ENCODE measurements at places on chromosomes 6 and 20.

- no peak for DNase-seq
Measured at GRCh38 chr6:3009930-3010329, 10.2 kb downstream of the NQO2 start.

- no peak for DNase-seq
Measured at GRCh38 chr6:66735106-66735890, 1028.3 kb upstream of the EYS start.

DNA sequence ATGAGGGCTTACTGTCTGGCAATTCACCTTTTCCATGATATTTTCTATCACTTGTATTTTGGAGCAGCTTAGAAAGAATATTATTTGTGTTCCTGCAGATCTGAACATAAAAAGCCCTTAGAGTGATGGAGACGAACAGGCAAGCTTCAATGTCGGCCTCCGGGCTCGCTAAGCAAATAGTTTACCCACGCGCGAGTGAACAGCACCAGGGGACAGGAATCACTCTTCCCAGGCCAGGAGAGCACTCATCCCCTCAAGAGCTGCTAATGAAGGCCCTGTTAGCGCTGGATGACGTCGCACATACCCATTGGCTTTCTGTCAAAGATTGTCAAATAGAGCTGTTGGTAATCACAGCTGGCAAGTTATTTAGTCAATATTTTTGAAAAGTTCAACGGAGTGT lies 395.7 kb downstream of the ZFAND3 start:
- no peak for DNase-seq

GRCh38 chr20:23917024-23917725 lies 37.6 kb upstream of the CST5 start:
- DNase-seq, result no peak

DNA sequence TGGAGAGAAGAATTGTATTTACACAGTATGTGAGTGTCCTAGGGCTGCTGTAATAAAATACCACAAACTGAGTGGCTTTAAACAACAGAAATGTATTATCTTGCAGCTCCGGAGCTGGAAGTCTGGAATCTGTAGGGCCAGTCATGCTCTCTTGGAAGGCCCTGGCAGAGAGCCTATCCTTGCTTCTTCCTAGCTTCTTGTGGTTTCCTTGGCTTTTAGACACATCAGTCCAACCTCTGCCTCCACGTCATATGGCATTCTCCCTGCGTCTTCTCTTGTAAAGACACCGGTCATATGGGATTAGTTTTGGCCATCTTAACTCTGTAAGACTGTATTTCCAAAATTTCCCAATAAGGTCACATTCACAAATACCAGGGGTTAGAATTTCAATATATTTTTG lies 10.8 kb downstream of the FNDC1 start:
- no peak for DNase-seq

DNA sequence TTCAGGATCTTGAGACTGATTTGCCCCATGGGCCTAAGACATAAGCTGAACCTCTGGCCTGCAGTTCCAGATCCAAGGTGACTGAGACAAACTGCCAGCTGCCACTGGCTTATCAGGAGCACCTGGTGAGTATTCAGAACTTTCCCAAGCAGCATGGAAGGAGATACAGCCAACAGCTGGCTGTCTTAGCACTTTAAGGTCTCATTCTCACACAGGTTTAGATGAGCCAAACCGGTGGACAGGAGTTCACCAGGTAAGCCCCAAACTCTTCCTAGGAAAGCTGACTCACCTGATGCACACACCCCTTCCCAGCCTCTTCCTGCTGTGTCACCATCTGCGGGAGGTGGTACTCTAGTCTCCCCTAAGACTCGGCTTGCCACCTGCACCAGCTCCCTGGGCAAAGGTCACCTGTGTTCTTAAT lies at the start of gene BANF2:
Gene BANF2, plus strand, starts transcription at position 36 of the 421 bp plus-strand sequence. CDS start 25,060 bp downstream, outside the sequence.
- no peak for DNase-seq

GRCh38 chr6:113644861-113645575 lies 212.1 kb upstream of the MARCKS start:
- no peak for DNase-seq

DNA sequence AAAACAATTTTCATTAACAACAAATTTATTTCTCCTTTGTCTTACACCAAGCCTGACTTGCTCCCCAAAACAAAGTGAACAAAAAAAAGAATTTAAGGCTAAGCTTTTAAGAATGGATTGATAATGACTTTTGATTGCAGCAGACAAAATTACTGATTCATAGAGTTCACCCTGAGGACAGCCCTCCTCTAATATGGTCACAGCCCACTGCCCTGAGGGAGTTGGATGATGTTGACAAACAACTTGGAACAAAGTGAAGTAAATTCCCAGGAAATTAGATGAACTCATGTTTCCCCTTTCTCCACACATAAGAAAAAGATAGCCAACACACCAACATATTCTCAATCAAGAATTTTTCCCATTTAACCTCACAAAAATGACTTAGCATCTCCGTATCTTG lies 7.7 kb upstream of the ISM1 start:
- no peak for DNase-seq

- DNase-seq, result no peak
Measured at GRCh38 chr6:26231006-26231587, 133.9 kb upstream of the BTN3A2 start.

DNA sequence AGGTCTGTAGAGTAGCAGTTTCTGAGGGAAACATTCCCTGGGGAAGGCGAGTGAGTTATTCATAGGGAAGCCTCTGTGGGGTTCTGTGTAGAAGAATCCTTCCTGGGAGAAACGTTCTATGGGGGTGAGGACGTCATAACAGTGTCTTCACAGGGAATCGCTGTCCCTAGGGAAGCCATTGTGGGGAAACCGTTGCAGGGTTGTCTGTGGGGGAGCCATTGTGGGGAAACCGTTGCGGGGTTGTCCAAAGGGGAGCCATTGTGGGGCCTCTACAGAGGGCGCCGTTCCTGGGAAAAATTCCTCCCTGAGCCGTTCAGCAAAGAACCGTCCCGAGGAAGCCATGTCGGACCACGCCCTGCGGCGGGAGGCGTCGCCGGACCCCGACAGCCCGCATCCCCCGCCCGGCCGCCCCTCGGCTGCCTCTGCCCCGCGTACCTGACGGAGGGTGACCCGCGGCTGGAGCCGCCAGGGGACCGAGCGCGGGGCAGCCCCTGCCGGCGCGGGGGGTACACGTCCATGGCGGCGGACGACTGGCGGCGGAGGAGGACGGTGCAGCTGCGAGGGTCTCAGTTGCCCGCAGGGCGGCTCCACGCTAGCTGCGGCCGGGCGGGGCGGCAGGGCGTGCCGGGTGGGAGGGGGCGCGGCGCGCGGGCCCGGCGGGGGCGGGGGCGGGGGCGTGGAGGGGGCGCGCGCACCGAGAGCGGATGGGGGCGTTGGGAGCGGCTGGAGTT lies at the start of gene DNAAF9:
Gene DNAAF9, minus strand, starts transcription at position 630 of the 731 bp plus-strand sequence. Its CDS starts 112 bp downstream, at position 518.
- peak; percentile 33 for DNase-seq

DNA sequence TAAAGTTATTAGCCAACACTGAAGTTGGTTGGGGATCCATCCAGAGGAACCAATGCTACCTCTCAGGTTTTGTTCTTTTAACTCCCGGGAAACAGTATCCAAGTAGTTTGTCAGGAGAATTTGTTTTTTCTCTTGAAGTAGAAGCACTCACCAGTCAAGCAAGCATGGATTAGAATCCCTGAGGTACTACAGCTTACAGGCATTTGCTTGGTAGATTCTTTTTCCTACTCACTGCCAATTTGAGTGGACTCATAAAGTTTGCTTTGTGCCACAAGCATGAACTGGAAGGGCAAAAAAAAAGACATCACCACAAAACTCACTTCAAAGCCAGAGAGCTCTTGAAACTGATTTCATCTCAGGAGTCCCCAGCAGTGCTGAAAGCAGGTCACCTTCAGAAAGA lies 167.4 kb downstream of the MBOAT1 start:
- no peak for DNase-seq

- no peak for DNase-seq
Measured at GRCh38 chr20:54004445-54004844, 65.9 kb downstream of the BCAS1 start.

DNA sequence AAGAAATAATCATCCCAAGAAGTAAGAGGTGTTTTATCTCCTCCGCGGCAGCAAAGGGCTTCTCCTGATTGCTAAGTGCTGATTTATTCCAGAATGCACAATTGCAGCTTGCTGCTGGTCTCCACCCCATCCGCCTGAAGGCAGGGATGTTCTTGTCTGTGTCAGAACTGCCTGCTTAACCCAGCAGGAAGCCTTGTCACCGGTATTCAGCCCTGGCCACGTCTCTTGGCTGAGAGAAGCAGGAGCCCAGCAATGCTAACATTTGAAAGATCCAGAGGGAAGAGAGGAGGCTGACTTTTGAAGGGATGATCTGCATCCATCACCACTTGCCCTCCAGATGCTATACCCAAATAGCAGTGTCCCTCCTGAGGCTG lies 4.2 kb downstream of the SCML4 start:
- peak; percentile 20 for DNase-seq

- DNase-seq, result no peak
Measured at GRCh38 chr20:17626217-17627007, 55.6 kb downstream of the RRBP1 start.

GRCh38 chr6:15427331-15428070 lies 181.6 kb downstream of the JARID2 start:
- DNase-seq, result no peak

- no peak for DNase-seq
Measured at GRCh38 chr20:59736366-59736765, 132.0 kb downstream of the PHACTR3 start.

- no peak for DNase-seq
Measured at GRCh38 chr6:31676322-31676903, 4.5 kb downstream of the LY6G5C start.

- no peak for DNase-seq
Measured at GRCh38 chr20:51216850-51217249, 193.9 kb upstream of the KCNG1 start.

- DNase-seq, result no peak
Measured at GRCh38 chr20:42442716-42443115, 747.0 kb downstream of the PTPRT start.

DNA sequence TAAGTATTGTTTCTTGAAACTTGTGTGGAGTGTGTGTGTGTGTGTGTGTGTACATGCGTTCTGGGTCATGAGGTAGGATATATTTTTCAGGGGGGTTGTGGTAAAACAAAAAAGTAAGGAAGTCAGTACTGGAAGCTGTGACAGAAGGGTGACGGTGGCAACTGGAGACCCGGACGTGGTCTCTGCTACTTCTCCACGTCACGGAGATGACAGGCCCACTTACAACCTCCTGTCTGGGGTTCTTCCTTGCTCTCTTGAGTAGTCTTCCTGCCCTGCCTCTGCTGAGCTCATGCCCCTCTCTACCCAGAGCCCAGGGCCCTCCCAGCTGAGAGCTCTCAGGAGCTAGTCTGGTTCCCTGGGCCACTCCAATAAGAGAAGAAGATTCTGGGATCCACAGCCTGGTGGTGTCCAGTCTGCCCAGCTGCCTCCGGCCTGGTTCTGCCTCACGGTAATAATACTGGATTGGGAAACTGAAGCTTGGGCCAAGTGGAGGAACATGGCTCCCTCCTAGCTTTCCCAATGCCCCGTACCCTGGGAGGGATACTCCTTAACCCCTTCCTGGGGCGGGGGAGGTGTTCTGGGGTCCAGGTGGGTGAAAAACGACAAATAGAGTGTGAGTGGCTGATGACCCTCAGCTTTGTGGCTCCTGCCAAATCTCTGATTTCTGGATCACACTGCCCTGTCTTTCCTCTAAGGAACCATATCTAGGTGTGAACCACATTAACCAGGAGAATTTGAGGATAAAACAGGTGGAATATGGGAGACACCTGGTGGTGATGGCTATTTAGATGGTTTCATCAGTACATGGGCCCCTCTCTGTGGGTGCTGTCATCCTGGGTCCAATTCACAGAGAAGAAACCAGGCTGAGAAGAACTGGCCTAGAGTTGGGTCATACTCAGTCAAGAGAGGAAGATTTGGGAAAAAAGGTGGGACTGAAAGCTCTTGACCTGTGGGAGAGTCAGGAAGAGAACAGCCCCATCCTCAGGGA lies 27.2 kb downstream of the VEGFA start:
- DNase-seq, result no peak

GRCh38 chr6:36743538-36744303 lies 46.1 kb downstream of the RAB44 start:
- no peak for DNase-seq

DNA sequence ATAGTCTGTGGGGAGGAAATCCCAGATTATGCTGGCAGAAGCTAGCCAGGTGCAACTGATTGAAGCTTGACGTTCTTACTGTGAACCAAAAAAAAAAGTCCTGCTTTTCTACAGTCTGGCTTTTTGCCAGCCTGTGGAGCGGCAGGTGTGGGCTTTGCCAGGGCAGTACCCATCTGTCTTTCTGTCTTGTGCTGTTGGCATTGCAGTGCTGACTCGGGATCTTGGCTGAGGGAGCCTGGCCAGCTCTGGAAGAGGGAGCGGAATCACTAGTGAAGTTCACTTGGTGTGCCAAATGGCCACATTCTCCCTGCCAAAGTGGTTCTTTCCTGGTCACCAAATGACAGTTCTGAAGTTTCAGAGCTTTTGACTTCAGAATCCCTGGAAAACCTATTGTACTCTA lies 5.0 kb downstream of the KIF3B start:
- no peak for DNase-seq

DNA sequence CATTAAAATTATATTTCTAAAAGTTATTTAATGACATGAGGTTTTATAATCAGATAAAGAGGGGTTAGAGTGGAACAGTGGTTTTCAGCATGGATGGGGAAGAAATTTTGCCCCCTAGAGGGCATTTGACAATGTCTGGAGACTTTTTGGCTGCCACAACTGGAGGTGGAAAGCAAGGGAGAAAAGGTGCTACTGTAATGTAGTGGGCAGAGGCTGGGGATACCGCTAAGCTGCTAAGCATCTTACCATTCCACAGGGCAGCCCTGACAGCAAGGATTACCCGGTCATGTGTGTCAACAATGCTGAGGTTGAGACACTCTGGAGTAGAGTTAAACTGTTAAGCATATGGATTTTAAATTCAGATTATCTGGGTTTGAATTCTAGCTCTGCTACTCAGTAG lies 52.9 kb upstream of the FABP7 start:
- DNase-seq, result no peak

DNA sequence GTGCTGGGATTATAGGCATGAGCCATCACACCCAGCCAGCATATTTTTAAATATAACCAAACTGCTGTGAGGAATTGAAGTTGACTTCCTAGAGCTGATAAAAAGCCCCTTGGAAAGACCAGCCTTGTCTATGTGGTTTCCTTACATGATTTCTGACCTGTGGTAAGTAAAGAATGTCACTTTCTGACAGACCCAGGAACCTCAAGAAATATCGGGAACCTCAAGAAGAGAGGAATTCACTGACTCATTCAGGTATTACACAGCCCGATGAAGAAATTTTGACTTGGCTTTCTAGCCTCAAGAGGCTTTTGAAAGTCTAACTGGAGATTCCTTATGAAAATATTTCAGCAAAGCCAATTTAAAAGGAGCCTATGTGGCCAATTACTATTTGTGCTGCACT lies 71.8 kb downstream of the FOXF2 start:
- DNase-seq, result no peak

GRCh38 chr6:5082487-5083306 lies 2.4 kb upstream of the PPP1R3G start:
- no peak for DNase-seq

- DNase-seq, result no peak
Measured at GRCh38 chr6:152173957-152174356, 366.5 kb downstream of the ESR1 start.

GRCh38 chr6:5080574-5080973 lies 4.6 kb upstream of the PPP1R3G start:
- DNase-seq, result no peak
